Vagina (tissue), 2 donors: ENCODE measurements at places on chromosomes 1 and 21. TPM values are rescaled to one million over a fixed set of nuclear protein-coding genes. Genes with fewer than 3 reads are reported as not detected.

DNA sequence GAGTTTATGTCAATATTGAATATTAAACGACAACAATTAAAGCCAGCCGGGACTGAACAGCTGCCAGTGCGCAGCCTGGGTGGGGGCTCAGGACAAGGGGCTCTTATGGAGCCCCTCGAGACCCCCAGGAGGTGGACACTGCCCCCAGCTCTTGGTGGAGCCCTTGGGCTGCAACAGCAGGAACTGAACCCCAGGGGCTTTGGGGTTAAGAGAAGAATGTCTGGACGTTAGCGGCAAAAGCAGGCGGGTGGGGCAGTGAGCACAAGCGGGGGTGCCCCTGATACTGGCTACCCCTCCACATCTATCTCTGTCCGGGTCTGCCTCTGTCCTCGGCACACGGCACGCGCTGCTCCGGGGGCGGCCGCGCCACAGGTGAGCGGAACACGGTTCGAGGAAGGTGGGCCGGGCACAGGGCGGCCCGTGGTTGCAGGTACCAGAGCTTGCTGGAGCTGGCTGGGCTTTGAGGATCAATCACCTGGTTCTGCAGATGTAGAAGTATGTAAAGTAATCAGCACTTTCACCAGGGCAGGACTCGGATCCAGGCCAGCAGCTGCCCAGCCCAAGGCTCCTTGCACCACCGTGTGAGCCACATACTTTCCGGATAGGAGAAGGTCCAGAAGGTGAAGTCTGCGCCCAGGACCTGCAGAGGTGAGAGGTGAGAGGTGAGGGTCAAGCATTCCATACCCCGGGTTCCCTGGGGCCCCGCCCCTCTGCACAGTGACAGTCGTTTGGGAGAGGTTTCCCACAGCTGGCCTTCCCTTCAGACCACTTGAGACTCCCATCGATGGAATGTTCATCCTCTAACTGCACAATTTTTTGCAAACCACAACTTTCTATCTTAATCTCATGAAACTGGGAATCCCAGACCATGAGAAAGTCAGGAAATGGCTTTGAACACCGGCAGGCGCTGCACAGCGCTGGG lies 12.4 kb upstream of the POFUT2 start:
- no peak overlapping the region for H3K4me3 ChIP-seq
- no peaks in the 10 kb centered on the region for H3K36me3 ChIP-seq
- H3K27ac ChIP-seq, result no peak overlapping the region
- no peaks in the 10 kb centered on the region for H3K27me3 ChIP-seq
- DNase-seq, result no peak
- H3K4me1 ChIP-seq, result peaks cover 37% of the 10 kb centered on the region

- peaks cover 7% of the 10 kb centered on the region for H3K4me1 ChIP-seq
- H3K27me3 ChIP-seq, result no peaks in the 10 kb centered on the region
- no peak for DNase-seq
- H3K27ac ChIP-seq, result no peak overlapping the region
Observed at GRCh38 chr21:46139686-46140085, 15.7 kb downstream of the FTCD start.

DNA sequence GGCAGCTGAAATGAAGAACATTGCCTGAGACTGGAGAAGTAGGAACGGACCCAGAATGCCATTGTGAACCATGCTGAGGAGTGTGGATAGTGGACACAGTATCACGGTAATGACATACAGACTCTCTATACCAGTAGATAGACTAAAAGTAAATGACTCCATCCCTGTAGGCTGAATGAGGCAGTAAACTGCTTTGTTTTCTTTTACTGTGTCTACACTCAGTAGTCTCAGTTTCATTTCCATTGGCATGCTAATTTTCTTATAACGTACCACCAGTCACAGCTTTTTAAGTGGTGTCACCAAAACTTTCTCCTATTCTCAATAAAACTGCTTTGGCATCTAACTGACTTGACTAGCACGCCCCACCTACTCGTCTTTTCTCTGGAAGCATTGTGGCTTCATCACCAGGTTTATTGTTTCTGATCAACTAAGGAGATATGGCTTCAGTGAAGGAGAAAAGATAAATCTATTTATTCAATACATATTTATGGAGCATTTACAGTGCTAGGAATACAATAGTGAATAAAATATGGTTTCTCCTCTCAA lies 8.4 kb upstream of the ZNF697 start:
- peaks cover 25% of the 10 kb centered on the region for H3K4me1 ChIP-seq
- H3K4me3 ChIP-seq, result no peak overlapping the region
- H3K27me3 ChIP-seq, result no peaks in the 10 kb centered on the region
- no peak overlapping the region for H3K27ac ChIP-seq
- DNase-seq, result no peak

DNA sequence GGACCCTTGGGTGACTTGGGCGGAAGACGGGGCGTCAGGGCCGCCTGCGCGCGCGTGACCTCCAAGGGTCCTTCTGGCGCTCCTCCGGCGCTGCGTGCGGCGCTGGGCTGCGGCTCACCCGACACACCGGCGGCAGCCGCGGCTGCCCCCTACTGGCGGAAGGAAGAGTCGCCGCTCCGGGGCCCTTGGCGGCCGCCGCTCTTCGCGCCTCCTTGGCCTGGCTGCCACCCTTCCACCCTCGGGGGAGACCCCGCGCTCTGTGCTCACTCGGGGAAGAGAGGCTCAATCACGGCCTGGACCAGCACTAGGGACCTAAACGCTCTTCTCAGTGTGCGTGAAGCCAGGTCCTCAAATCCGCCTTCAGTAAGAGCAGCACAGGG lies 89.7 kb downstream of the DMRTA2 start:
- H3K27ac ChIP-seq, result no peak overlapping the region
- H3K36me3 ChIP-seq, result no peaks in the 10 kb centered on the region
- peaks cover 13% of the 10 kb centered on the region for H3K4me1 ChIP-seq

GRCh38 chr1:207619871-207620542 lies 24.9 kb upstream of the CR1L start:
- no peak overlapping the region for H3K27ac ChIP-seq
- no peaks in the 10 kb centered on the region for H3K4me1 ChIP-seq
- no peaks in the 10 kb centered on the region for H3K27me3 ChIP-seq
- no peaks in the 10 kb centered on the region for H3K36me3 ChIP-seq

DNA sequence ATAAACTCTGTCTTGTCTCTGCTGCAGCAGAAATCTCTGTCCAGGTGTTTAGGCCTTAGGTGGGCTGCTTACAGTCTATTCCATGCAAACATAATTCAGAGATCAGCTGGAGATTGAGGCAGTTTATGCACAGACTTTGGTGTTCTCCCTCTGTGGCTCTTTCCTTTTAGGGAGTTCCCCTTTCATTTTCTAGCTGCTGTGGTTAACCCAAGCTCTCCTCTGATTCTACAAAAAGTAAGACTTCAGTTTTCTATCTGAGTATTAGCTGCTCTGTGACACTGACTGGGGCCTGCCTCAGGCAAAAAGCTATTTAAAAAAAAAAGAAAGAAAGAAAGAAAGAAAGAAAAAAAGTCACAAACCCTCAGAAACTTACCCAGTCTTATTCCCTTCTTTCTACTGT lies 211.1 kb downstream of the CAMTA1 start:
- no peaks in the 10 kb centered on the region for H3K4me1 ChIP-seq
- no peaks in the 10 kb centered on the region for H3K27me3 ChIP-seq
- no peak for DNase-seq

GRCh38 chr1:207459008-207459407 lies 4.9 kb downstream of the CR2 start:
- peaks cover 11% of the 10 kb centered on the region for H3K4me1 ChIP-seq
- no peaks in the 10 kb centered on the region for H3K27me3 ChIP-seq
- H3K4me3 ChIP-seq, result no peak overlapping the region

Gene PDZK1IP1
- 55.2 TPM for total RNA-seq

Gene TBX19
- total RNA-seq, result 3.9 TPM

Gene C1orf159
- 11.8 TPM for total RNA-seq

Gene LEMD1
- not detected for total RNA-seq

Gene LMO4
- total RNA-seq, result 53.8 TPM
